Suppressor macrophage treated with lipopolysaccharide for 1 hour (primary cell): ENCODE measurements at places on chromosomes 6 and 20.

DNA sequence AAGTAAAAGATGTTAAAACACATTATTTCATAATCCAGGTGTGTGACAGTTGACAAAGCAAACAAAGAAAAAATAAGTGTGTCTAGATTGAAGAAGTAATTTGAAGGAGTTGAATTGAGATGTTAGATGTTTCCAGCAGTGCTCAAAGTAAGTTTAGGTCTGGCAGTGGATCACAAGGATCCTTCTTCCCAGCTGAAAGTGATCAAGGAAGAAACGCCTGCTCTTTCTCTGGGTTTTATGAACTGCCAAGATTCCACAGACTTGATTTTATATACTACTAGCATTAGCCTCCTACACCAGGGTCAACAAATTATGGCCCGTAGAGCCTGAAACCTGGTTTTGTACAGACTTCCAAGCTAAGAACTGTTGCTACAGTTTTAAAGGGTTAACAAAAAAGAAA lies 30.3 kb downstream of the STX7 start:
- DNase-seq, result no peak

- peak; percentile 42 for DNase-seq
These were observed 7.5 kb downstream of the JARID2 start for GRCh38 chr6:15253203-15254022.

GRCh38 chr20:37479925-37480691 lies 40.9 kb upstream of the NNAT start:
- DNase-seq, result no peak

- no peak for DNase-seq
These were observed 258.9 kb upstream of the SOX4 start for GRCh38 chr6:21334651-21335050.

GRCh38 chr6:26351544-26351953 lies 13.4 kb upstream of the BTN3A2 start:
- DNase-seq, result peak; percentile 87

DNA sequence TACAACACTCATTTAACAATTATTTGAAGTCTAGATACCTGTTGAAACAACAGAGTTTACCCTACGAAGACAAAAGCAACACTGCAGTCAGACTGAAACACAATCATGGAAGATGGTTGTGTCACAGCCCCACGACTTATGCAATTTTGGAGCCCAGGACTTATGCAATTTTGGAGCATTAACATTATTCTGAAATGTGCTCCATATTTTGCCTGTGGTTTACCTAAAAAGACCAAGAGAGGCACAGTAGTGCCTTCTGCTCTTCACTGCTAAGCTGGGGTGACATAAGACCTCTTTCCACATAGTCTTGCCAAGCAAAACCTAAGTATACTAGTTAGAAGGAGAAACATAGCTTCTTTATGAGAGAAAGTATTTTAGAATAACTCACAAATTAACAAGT lies 216.5 kb downstream of the PTPRK start:
- peak; percentile 48 for DNase-seq
